CD4-positive, alpha-beta T cell treated with Interleukin-4 for 1 hour (primary cell): ENCODE measurements at places on chromosomes 11 and 22.

DNA sequence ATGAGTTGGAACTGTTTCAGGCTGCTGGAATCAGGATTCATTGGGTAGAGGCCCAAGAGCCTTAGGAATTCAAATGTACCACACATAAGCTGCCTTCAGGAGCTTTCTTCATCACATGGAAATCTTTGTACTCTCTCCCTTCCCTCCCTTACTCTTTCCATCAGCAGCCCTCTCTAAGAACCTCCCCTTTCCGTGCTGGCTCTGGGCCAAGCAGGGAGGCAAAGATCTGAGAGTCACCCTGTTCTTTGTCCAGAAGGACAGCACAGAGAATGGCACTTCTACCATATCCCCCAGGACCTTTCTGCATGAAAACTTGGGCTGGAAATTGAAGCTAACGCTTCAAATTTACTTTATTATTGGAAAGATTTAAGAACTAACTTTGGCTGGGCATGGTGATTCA is 20.7 kb upstream of the TPBGL start:
- DNase-seq, result no peak

DNA sequence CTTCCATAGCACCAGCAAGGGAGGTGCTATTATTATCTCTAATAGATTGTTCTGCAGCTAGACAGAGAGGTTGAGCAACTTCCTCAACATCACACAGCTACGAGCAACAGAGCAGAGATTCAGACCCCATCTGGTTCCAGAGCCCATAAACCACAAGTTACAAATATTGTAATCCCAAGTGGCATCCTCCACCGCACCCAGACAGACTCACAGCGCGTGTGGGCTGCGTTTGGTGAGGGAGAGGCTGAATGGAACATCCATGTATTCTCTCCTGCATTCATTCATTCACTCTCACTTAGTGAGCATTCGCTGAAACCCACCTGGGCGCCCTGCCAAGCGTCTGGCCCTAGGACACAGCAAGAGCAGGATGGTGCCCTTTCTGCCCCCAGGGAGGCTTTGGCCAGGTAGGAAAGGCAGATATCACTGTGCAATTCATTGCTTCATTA is 33.5 kb downstream of the LIF start:
- DNase-seq, result no peak

DNA sequence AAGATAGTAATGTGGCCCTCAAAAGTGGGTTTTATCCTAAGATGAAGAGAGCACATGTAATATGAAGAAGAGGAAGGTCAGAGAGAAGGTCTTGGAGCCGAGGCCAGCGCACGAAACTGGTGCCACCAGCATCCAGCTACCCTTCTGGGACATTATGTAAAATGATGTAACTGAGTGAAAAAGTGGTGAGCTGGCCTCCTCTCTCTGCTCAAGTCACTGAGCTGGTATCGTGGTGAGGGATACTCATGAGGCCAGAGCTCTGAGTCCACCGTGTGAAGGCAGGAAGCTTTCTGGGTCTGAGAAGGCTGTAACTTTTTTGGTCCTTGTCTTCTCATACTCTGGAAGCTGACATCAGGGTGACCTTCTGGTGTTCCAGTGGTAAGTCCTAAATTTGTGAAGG is 25.1 kb downstream of the RNF185 start:
- DNase-seq, result no peak

GRCh38 chr11:116506263-116506825 is 266.4 kb downstream of the BUD13 start:
- no peak for DNase-seq

- no peak for DNase-seq
Observed at GRCh38 chr11:100719809-100720221, 32.7 kb downstream of the ARHGAP42 start.

- no peak for DNase-seq
Observed at GRCh38 chr11:69333879-69334278, 39.9 kb downstream of the MYEOV start.

- DNase-seq, result no peak
Observed at GRCh38 chr11:103358251-103358650, 249.0 kb downstream of the DYNC2H1 start.

GRCh38 chr11:132691848-132692550 is 840.3 kb downstream of the OPCML start:
- no peak for DNase-seq
